Stimulated activated CD4-positive, alpha-beta T cell treated with anti-CD3 and anti-CD28 coated beads, TNF-alpha, amount 100 ng/mL, for 4 hours (primary cell): ENCODE measurements at places on chromosomes 4 and X.

- no peak for DNase-seq
These were observed 283.7 kb downstream of the AFF2 start for GRCh38 chrX:148784137-148784536.

DNA sequence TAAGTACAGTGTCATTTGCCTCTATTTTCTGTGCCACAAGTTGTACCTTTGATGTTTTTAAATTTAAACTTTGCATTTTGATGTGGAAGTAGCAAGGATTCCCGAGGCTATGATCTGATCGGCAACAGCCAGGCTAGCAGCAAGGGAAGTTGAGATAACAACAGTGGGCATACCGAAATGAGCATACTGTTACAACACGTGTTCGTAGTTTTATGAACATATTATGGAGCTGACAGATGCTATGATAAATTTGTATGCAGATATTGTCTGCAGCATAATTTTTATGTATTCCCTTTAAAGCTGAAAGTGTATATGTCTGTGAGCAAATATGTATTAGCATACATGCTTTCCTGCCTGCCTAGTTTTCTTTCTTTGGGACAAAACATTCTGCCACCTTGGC is 306.1 kb downstream of the PCDH7 start:
- no peak for DNase-seq

DNA sequence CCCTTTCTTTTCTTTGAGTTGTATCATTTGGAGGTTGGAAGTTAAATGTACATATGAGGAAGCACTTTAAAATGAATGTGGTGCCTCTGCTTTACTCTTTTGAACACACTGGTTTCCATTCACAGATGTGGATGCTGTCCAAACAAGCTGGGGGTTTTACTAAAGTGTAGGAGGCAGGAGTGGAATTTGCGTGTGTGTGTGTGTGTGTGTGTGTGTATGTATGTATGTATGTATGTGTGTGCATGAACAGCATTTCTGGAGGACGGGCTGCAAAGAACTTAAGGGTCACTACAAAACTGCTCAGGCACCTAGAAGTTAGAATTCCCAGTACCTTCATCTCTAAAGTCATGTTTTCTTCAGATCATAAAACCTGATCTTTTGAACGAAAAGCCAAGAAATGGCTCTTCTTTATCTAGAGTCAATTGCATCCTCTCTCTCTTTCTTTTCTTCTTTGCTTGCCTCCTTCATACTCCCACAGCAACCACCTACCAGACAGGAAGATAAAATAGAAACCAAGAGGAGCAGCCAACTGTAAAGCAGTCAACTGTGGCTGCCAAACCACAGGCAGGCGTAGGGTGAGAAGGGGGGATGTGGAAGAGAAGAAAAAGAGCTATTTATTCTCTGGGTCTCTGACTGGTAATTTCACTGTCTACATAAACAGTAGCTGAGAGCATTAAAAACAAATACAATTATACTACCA is 177.0 kb upstream of the RASGEF1B start:
- peak; percentile 9 for DNase-seq

DNA sequence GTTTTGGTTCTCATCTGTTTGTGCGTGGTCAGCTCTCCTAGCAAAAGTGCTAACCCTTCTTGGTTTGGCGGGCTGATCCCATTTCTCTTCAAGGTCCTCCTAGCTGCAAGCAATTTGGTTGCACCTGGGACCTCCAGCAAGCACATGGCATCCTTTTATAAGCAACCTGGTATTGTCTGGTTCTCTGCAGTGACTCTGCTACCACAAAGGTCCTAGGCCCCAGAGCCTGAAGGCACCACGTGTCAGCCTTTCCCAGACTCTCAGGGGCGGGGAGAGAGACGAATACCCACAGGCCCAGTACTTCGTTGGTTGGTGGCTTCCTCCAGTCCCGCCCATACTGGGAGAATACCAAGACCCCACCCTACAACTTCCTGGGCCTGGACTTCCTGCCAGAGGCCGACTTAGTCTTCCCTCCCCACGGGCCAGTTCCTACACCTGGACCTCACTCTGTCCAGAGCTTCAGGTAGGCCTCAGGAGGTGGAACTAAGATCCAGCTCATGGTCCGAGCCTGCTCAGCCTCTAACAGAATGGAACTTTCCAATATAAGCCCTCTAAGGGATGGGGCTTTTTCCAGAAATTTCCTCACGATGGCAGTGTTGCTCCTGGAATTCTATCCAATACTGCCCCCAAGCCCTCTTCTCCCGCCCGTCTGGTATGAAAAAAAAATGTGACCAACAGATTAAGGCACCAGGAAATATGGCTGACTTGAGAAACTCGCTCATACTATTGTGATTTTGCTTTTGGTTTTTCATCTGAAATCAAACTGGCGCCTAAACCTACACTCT is 192.5 kb upstream of the STK26 start:
- no peak for DNase-seq

DNA sequence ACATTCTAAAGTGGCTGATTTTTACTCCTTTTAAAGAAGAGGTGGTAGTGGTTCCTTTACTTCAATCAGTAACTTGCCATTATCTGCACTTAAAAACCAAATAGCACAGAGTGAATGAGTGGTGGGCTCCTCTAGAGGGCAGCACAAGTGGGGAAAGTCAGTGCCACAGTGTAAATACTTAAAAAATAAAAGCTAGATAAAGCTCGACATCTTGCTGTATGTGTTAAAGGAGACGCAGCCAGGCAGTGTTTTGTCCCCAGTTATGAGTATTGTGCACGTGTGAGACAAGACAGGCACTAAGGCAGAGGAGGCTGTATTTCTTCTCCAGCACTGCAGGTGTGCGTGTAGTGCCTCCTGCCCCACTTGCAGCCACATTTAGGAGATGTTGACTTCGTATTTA is 24.6 kb downstream of the NAP1L5 start:
- DNase-seq, result no peak

- no peak for DNase-seq
These were observed 656.7 kb downstream of the ZNF674 start for GRCh38 chrX:45888518-45888917.

DNA sequence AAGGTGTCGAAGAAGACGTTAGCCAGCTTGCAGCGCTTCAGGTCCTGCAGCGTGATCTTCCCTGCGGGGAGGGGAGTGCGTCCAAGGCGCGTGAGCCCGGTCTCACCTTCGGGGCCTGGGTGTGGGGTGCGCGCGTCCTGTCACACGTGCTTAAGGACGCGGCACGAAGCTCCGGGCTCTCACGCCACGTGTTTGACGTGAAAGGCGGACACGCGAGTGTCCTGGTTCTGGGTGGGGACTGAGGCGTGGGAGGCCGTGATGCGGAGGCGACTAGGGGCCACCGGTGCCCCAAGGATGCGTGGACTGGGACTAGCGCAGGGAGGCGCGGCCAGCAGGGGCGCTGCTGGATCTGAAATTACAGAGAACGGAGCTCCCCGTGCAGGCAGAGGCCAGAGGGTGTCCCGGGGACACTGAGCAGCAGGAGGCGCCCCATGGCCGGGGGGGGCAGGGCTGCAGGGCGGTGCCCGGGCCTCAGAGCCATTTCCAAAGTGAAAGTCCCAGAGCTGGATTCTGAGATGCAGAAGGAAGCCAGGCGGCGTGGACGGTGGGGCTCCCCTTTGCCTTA is 20.3 kb upstream of the GTPBP6 start:
- DNase-seq, result no peak

- DNase-seq, result no peak
These were observed 104.4 kb downstream of the UCHL1 start for GRCh38 chr4:41360921-41361793.

DNA sequence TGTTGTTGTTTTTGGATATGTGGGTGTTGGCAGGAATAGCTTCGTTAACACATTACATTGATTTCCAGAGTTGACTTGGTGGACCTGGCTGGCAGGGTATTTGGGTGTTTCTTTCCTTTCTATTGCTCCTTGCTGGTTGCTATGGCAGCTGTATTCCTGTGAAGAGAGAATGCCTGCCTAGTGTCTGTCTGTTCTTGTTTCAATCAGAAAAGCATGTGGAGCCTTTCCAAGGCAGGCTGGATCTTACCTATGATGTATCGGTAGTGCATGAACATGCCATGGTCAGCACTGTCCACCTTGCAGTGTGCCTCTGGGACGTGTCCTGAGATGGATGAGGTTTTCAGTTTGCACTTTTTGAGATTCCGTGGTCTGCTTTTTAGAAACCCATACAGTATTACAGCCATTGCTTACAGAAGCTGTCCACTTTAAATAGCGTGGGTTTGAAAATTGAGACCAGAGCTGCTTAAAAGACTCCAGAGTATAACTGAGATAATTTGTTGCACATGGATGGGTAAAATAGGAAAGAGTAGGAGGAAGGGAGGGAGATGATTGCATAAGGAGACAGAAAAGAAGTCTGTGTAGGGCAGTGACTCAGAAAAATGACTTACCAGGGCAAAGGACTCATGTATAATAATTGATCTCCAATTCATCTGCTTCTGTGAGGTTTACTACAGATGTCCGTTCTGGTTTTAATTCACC is 20.0 kb upstream of the AADAT start:
- DNase-seq, result no peak

DNA sequence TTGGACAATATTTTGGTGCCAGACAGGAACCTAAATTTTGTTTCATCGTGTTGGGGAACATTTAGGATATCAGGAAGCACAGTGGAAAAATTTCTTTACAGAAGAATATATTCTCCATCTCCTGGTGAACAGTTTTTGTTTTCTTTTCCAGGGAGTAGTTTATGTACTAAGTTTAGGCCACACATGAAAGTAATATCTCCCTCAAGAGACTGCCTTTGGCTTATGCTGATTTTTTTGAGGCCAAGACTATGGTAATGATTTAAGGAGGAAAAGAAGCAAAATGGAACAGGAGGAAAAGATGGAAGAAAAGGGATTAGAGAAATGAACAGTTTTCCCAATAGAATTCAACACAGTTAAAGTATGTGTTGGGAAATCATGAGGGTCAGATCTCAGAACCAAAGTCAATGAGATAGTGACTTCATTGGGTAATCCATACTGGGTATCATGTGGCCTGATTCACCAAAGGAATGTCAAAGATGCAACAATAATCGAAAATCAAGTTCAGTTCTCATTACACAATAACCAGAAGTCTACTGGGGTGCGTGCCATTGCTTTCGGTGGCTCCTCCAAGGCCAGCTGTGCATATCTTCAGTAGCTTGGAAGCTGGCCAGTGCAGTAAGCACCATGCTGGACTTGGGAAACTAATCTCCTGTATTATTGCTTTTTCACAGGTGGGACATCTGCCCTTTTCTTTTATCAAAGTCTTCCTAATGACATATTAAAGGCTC is 234.8 kb downstream of the COL25A1 start:
- no peak for DNase-seq

DNA sequence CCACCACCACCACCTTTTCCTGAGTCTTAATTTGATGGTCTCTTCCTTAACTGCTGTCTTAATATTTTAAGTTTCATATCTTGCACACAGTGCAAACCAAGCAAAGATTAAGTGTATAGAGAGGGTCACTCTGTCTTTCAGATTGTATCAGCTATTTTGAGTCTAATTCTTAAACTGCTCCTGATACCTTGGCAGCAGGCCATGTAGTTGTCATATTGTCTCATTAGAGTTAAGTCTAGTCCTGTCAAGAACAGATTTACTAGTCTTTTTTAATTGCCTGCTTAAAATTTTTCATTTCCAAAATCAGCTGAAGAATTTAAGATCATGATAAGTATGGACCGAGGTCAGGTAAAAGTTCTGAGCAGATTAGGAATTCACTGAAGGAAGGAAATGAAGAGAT is 51.5 kb downstream of the FHIP1A start:
- DNase-seq, result no peak

GRCh38 chr4:13985837-13986236 is 358.3 kb upstream of the BOD1L1 start:
- DNase-seq, result no peak

- DNase-seq, result no peak
These were observed 38.8 kb upstream of the UGDH start for GRCh38 chr4:39565878-39566600.

DNA sequence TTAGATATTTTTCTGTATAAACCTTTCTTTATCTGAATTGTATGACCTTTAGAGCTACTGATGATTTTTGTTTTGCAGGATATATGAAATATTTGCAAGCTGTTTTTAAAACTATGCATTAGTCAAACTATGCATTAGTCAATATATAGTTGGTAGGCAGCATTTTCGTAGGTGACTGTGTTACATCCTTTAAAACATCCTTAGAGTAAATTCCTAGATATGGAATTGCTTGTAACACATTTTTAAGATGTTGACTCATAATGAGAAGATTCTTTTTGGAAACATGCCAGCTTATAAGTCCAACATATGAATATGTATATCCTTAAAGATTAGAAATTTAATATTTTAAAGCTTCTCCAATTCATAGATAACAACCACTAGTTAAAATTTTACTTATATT is 1768.5 kb downstream of the PCDH7 start:
- no peak for DNase-seq

DNA sequence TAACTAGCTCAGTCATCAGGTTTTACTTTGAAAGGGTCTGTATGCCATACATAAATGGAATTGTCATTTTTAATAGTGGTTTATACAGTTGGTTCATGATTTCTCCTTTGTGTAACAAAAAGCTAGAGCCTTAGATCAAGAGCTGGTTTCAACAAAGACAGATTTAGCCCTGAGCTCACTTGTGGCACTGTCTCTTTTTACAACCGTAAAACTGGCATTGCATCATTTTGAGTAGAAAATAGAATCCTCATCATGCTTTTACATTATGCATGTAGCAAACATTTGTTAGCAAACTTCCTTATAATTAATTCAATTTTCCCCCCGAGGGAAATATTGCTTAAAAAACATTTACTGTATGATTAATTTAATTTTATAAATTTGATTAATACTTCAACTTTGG is 1871.5 kb downstream of the ARAP2 start:
- no peak for DNase-seq

DNA sequence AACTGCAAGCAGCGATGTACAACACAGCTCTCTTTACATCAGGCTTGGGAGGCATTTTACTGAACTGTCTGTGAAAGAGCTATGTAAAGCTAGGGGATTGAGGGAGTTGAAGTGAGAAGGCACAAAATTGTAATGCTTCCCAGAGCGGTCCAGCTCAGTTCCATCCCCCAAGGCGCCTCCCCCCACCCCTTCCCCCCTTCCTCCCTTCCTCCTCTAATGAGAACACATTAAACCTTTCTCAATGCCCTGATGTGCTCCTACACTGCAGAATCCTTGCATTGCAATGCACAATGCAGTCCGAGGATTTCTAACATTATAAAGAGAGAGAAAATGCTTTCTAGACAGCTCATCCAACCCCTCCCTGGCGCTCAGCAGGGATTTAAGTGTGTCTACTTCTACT is 73.9 kb downstream of the CXXC4 start:
- DNase-seq, result no peak
